ENCODE measurements at places on chromosomes 2 and 18. TPM values are rescaled to one million over a fixed set of nuclear protein-coding genes. Genes with fewer than 3 reads are reported as not detected.

- no peak for DNase-seq
Measured at GRCh38 chr18:58770601-58771000, 94.1 kb upstream of the ZNF532 start.

Gene RNF152
- 0.17 TPM for total RNA-seq

- no peak for DNase-seq
Measured at GRCh38 chr18:67549946-67550345, 33.4 kb upstream of the DSEL start.

DNA sequence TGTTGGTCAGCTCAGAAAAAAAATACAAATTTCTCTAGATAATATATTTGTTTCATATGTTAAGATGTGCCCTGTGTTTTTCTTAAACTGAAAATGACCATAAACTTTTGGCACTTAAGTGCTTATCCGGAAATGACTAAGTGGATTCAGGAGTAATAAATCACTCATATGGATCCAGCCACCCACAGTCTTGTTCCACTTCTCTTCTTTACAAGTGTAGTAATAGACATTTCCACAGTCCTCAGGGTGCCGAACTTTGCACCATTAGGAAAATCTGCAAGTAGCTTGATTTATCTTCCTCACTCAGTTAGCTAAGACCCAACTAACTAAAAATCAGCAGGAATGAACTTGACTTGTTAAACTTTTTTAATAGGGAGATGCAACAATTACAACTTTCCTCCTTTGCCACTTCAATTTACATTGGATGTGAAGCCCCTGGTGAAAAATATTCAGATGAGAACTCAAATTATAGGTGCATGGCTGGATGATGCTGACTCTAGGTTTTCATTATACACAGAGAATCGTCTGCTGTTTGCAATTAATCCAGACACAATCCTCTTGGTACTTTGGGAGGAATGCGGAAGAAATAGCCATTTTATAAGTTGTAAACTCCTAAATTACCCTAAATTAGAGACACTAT is 322.5 kb downstream of the ARHGAP15 start:
- DNase-seq: peak; percentile 9

Gene REG3G
- not detected for total RNA-seq

Gene MC2R
- total RNA-seq: not detected

DNA sequence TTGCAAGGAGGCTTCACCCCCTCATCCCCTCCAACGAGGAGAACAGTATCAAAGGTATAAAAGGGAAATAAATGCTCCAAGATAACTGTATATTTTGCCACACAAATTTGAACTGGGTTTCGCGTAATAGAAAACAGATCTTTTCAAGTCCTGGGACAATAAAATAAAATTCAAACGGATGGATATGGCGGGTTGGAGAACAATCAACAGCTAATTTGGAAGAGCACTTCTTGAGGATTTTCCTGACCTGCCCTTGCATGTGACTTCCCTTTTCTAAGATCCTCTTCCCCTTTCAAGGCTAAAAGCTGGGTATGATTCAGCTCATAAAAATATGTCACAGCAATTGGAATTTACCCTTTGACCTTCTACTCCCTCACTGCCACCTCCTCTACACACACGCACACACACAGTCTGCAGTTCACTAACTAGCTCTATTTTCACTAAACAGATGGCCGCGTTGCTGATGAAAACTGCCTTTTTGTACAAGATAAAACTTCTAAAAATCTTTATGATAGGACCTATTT is 386.9 kb downstream of the FIGN start:
- no peak for DNase-seq

GRCh38 chr2:101337877-101338276 is 29.4 kb upstream of the RNF149 start:
- DNase-seq: no peak

Gene LDLRAD4
- 21.3 TPM for total RNA-seq

Gene EFR3B
- 0.42 TPM for total RNA-seq

- DNase-seq: no peak
Measured at GRCh38 chr18:31990823-31991222, 27.8 kb upstream of the RNF125 start.

GRCh38 chr2:20042531-20042930 is 8.9 kb downstream of the LAPTM4A start:
- no peak for DNase-seq

- peak; percentile 75 for DNase-seq
Measured at GRCh38 chr18:46073474-46074331, 1.6 kb upstream of the PSTPIP2 start.

Gene CENPA
- 43.6 TPM for total RNA-seq

DNA sequence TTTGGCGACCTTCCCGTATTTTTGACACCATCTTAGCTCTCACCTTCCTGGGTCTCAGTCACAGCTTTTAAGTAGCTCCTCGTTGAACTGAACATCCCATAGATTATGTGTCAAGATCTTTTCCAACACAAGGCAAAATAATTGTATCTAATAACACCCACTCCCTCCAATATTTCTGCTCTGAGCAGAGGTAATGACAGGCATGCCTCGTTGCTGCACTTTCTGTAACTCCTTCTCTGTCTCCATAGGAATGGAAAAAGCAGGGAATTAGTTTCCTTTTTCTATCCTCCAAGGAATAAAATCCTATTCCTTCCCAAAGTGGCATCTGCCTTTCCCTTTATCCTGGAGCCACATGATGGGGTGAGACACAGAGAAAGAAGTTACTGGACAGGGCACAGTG is 174.0 kb upstream of the CDH20 start:
- no peak for DNase-seq

GRCh38 chr18:9574473-9575115 is 39.8 kb downstream of the PPP4R1 start:
- no peak for DNase-seq

- DNase-seq: no peak
Measured at GRCh38 chr2:144950899-144951560, 431.1 kb upstream of the ZEB2 start.

- DNase-seq: no peak
Measured at GRCh38 chr2:158662421-158662820, 132.7 kb upstream of the DAPL1 start.

DNA sequence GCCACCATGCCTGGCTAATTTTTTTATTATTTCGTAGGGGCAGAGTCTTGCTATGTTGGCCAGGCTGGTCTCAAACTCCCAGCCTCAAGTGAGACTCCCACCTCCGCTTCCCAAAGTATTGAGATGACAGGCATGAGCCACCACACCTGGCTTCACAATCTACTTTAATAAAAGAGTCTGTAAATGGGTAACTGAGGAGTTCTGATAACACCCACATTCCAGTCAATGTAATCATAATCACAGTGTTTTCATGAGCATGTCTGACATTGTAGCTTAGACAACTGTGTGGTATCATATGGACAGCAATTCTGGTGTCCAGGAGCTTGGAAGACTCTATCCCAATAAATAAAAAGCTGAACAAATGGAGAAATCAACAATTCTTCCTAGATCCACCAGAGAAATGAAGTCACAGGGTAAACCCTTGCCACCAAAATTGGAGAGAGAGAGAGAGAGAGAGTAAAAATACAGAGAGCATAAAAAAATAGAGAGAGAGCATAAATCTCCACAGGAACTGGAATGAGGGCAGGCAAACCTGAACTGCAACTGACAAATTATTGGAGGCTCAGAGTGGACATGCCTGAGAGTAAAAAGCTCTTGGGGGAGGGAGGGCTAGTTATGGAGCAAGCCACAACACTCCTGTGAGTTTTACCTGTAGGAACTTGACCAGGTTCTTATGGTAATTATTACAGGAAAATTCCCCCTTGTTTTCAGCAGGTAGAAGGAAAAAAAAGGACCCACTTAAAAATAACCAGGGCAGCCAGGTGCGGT is 12.4 kb upstream of the NBEAL1 start:
- DNase-seq: no peak

Gene LGALSL
- 1.0 TPM for total RNA-seq

Gene TMEM127
- 16.1 TPM for total RNA-seq

DNA sequence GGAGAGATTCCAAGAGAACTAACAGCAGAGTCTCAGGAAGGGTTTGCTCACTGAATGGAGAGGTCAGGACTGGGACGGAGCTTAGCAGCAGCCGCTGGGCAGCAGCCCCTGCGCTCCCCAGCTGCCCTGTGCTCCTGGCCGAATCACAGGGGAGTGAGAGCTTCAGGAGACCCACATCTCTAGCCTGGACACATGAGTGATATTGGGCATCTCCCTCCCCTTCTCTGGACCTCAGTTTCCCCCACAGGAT is 511 bp downstream of the MATN3 start:
- no peak for DNase-seq

- no peak for DNase-seq
Measured at GRCh38 chr18:55517055-55517454, 70.9 kb downstream of the TCF4 start.

Gene UPP2
- not detected for total RNA-seq

DNA sequence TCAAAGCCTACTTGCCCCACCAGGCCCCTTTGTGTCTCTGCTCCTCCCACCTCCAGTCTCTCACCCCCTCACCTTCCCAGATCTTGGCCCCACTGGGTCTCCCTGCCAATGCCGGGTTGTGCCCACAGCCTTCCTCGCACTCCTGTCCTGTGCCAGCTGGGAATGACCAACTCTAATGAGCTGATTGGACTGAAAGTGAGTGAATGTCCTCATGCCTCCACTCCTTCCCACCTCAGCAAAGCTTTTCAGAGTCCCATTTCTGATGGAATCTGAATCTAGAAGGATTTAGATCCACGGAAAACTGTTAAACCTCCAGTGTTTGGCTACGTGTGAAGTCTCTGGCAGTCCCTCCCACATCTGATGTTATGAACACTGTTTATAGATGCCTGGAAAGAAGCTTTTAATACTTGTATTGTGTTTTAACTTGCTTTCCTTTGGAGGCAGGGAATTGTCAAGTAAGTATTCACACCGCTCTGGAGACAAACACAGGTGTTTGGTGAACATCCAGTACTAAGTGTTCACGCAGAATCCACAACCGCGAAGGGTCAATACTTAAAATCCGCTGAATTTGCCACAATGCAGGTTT is 103.9 kb downstream of the RTN4 start:
- no peak for DNase-seq

DNA sequence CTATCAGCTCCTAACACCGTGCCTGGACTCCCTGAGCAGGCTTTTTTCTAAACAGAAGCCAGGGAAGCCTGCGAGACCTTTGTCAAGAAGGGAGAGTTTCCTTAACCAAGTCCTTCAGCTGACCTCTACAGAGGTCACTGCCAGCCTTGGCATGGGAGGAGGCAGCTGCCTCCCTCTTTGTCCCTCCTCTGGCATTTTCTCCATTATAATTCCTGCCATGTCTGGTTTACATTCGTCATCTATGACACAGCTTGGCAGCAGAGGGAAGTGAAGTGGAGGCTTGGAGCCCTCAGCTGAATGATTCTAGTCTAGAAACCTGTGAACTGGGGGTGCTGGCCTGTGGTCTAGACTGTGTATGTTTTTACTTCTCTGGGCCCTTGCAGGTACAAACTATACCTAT is 22.5 kb downstream of the LIPG start:
- DNase-seq: no peak

DNA sequence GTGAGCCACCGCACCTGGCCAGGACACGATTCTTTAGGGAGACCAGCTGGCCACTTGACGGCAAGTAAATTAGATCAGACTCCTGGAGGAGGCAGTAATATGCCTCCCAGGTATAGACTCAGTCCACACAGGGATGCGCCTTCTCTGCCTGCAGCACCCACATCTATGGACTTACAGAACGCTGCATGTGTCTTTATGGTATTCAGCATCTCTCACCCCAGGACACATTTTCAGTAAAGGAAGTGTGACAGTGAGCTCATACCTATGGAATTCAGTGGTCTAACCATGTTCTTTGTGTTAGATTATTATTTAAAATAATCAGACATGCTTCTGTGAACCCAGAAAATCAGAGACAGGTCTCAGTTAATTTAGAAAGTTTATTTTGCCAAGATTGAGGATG is 5.9 kb upstream of the NARS1 start:
- DNase-seq: no peak

- DNase-seq: no peak
Measured at GRCh38 chr18:79332646-79333045, 63.1 kb upstream of the NFATC1 start.

GRCh38 chr2:232354069-232354468 is 24.5 kb upstream of the ALPP start:
- DNase-seq: peak; percentile 1

Gene GBX2
- not detected for total RNA-seq

DNA sequence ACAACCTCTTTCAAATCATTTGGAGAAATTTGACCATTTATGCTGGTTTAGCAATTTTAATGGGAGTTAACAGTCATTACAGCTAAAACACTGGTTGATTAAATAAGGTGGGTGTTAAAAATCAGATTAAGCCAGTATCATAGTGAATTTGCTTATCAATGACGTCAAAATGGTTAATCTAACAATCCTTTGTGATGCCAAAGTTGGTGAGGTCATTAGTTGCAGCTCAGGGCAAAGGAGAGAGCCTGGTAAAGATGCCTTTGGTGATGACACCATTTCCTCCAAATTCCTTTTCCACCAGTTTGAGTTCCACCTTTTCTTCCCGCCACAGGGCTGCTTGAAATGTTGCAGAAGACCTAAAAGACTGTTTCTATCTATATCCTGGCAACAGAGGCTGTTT is 757.1 kb upstream of the PIK3C3 start:
- DNase-seq: no peak

GRCh38 chr2:210567279-210567678 is 10.9 kb downstream of the CPS1 start:
- DNase-seq: no peak

DNA sequence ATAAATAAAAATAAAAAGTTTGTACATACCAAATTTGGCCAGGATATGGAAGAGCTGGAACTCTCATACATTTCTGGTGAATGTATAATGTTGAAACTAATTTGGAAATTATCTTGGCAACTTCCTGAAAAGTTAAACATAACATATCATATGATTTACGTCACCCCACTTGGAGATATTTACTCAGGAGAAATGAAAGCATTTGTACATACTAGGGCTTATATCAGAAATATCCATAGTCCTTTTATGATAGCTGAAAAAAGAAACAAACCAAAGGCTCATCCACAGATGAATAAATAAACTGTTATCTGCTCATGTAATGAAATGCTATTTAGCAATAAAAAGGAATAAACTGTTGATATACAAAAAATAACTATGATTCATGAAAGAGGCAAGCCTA is 318.2 kb upstream of the NRXN1 start:
- no peak for DNase-seq

DNA sequence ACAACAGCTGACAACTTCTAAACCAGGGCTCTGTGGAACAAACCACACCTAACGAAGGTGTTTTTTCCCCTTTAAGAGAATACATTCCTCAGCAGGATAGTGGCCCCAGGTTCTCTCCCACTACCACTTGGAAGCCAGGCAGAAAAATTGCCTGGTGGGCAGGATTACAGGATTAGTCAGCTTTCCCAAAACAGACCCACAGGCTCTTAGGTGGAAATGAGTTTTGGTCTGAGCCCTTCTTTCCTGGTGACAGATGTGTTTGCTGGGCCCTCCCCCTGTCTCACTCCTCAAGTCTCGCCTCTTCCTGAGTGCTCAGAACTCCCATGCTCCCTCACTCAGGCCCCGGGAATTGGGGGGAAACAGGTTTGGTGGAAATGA is 139.4 kb upstream of the HAAO start:
- DNase-seq: no peak

DNA sequence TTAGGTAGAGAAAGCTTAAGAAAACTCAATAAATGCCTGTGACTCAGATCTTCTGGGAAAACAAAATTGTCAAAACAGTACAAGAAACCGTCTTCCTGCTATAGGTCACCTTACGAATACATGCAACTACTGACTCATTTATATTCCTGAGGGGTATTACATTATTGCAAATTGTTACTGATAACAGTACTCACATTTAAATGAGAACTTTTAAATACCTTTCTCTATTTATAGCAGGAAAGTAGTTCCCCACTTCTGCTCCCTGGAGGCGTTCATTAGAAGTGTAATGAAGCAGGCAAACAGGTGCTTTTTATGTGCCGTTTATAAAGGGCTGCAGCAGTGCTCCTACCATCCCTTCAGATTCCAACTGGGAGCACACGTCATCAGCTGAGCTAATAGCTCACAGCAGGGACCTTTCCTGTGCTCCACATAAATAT is 65.1 kb upstream of the RPRM start:
- peak; percentile 8 for DNase-seq
